CD14-positive monocyte (primary cell): ENCODE measurements at places on chromosomes 3 and 15. TPM values are rescaled to one million over a fixed set of nuclear protein-coding genes. Genes with fewer than 3 reads are reported as not detected.

The MBNL1 gene
- polyA plus RNA-seq, result 204 TPM

DNA sequence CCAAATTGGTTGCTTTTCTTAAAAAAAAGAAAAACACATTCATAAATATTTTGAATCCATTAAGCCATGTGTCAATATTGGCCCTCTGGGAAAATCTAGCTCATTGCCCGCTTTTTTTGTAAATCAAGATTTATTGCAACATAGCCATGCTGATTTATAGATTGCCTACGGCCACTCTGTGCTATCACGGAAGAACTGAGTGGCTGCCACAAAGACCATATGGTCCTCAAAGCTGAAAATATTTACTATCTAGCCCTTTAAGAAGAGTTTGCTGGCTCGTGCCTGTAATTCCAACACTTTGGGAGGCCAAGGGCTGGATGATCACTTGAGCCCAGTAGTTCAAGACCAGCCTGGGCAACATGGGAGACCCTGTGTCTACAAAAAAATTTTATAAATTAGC, 45.9 kb downstream of the IL5RA start:
- no peak overlapping the region for H3K27ac ChIP-seq
- no peaks in the 10 kb centered on the region for H3K4me1 ChIP-seq
- H3K36me3 ChIP-seq, result no peaks in the 10 kb centered on the region
- no peak overlapping the region for H3K4me3 ChIP-seq
- DNase-seq, result no peak
- no peaks in the 10 kb centered on the region for H3K27me3 ChIP-seq

DNA sequence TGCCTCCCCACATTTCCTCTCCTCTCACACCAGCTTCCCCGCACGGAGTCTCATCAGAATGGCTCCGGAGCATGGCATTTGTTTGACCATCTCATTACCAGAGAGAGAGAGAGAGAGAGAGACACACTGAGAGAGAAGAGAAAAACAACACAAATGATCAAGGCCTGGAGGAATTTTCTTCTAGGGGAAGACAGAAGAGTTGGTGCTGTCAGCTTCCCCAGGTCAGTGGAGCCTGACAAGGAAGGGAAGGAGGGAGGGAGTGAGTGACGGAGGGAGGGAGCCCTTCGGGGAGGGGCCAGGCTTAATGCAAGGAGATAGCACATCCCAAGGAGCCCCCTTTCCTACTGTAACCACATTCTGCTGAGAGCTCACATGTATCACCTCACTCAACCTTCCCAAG, 9.1 kb downstream of the ST8SIA2 start:
- H3K27ac ChIP-seq, result no peak overlapping the region
- H3K27me3 ChIP-seq, result peaks cover 9% of the 10 kb centered on the region
- no peak for DNase-seq
- H3K4me1 ChIP-seq, result no peaks in the 10 kb centered on the region

DNA sequence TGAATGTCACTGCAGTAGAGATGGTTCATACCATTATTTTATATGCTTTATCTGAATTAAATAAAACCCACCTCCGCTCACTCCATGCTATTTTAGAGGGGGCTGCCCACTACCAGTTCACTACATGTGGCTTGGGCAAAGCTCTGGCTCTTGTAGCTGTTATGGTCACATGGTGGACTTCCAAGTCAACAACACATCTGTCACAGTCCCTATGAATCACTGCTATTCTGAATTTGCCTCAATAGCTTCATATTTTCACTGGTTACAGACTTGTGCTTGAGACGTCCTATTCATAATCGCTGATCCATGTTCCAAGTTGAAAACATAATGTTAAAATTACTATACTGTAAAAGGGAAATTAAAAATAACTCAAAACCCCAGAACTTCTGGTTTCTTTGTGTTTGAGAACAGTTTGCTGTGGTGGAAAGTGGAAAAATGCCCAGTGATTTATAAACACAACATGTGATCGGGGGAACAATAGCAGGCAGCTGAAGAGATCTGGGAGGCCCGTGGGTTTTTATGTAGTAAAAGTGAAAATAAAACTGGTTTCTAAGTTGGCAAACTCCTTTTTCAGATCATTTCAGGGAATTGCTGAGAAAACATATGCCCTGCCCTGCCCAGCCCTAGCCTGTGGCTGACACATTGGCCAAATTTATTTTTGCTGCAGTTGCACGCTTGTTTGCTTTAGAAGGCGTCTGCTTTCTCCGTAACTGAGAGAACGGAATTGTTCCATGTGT, 128.8 kb upstream of the PRR23C start:
- H3K27ac ChIP-seq, result no peak overlapping the region
- no peak for DNase-seq
- no peaks in the 10 kb centered on the region for H3K36me3 ChIP-seq
- no peaks in the 10 kb centered on the region for H3K4me1 ChIP-seq
